ENCODE measurements at places on chromosomes 1 and 21. TPM values are rescaled to one million over a fixed set of nuclear protein-coding genes. Genes with fewer than 3 reads are reported as not detected.
A peak's percentile ranks its signal among the peaks of the same experiment; 100 is the strongest.

GRCh38 chr1:64549464-64550239 is 79.7 kb downstream of the CACHD1 start:
- DNase-seq: no peak

DNA sequence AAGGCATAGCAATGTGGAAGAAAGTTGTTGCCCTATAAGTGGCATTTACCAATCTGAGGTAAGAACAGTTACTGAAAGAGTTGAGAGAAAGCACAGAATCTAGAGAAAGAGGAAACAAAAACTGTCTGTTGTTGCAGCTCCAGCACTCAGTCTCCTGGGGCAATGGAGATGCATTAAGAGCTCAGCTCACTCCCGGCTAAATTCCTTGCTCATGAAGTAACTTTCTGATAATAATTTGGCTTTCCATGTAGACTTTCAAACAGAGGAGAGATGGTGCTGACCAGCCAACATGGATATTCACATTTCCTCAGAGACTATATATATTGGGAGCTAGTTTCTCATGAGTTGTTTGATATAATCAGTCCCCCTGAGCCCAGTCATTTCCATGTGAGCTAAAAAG is 135.3 kb downstream of the GDAP2 start:
- no peak for DNase-seq

DNA sequence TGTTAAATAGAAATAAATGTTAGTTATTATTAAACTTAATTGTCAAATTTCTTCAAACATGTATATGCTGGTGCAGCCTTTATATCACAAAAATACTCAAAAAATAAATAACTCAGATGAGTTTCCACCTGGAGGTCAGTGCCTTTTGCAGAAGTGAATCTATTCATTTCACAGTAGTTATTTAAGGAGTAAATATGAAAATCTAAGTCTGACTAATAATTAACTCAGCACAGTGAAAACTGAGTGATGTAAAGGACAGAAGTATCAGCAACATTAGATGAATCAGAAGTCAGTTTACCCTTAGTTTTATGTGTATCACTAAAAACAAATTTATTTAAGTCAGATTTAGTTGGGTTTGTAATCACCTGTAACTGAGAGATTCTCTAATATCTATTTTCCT is 2135.4 kb downstream of the MRPL39 start:
- no peak for DNase-seq

- DNase-seq: no peak
Observed at GRCh38 chr1:56908619-56909221, 54.1 kb downstream of the C8A start.

- DNase-seq: no peak
Observed at GRCh38 chr1:42745851-42746250, 5.8 kb upstream of the CLDN19 start.

- no peak for DNase-seq
Observed at GRCh38 chr1:198531891-198532290, 8.6 kb downstream of the ATP6V1G3 start.

GRCh38 chr21:46562964-46563607 is 41.8 kb downstream of the S100B start:
- no peak for DNase-seq

GRCh38 chr1:34776911-34777310 is 4.1 kb upstream of the GJB3 start:
- DNase-seq: no peak

DNA sequence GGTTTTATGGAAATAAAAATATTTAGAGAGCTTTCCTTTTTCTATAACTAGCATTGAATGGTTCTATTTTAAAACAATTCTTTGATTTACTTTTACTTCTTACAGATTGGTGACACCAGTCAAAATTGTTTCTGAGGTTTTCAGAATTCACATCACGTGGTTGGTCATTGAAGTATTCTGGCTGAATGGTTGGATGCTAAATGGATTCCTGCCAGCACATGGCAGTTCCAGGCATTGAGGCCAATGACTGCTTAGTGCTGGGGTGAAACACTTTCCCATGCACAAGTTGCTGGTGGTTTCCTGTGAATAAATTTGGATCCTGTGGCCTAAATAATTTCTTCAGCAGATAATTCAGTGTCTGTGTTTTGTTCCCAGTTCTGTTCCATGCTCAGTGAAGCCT is 20.6 kb downstream of the NCAM2 start:
- DNase-seq: no peak

DNA sequence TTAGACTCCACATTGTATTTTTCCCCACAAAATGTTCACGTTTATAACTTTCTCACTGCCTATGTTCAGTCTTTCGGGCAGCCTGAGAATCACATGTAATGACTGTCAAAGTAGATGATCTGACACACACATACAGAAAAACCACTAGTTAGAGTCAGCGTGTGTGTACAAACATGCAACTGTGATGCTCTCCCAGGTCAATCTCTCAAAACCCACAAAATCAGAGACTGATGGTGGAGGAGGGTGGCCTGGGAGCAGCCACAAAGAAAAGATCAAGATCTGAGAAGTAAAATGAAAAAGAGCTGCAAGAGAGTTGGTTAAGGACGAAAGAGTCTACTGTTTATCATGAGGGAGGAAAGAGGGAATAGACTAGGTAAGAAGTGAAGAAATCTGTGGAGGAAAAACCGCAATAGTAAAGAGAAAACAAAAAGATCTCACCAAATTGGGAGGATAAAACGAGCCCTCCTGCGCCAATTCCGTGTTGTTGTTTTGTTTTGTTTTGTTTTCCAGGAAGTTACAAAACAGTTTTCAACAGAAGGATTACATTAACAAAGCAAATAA is 2.3 kb downstream of the EGLN1 start:
- no peak for DNase-seq

DNA sequence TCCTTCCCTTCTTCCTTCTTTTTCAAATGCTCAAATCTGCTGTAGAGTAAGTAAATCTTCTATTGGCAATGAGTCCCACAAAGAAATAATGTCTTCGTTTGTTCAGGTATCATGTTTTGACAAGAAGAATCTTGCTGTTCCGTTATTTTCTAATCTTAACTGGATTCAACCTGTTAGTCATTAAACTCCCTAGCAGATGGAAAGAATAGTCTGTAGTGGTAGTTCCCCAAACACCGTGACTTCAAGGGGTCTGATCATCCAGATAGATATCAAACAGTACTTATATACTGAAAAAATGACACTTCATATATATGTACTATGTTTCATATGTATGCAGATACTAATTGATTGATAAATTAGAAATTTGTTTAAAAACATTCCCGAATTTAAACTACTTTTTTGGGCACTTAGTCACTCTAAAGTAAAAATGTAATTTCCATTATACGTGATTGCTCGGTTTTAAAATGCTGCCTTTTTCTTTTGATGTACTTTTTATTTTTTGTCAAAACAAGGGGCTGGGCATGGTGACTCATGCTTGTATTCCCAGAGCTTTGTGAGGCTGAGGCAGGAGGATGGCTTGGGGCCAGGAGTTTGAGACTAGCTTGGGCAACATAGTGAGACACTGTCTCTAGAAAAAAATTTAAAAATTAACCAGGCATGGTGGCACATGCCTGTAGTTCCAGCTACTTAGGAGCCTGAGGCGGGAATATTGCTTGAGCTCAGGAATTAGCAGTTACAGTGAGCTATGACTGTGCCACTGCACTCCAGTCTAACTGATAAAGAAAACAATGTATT is 335.7 kb upstream of the SNX7 start:
- no peak for DNase-seq

DNA sequence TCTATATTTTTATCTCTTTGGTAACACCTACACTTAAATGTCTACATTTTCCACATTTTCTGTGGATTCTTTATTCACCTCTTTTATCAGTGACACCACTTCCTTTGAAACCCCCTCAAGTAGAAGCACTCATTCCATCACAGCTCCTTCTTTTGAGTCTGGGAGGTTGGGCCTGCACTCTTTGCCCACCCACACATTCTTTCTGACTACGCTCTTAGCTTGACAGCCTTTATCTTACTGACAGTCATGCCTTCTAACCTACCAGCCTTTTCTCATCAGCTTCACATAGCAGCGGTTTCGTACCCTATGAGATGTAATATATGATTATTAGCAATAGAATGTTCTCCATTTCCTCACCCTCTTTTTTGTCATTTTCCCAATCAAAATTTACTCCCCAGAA is 151.9 kb downstream of the TNFSF18 start:
- no peak for DNase-seq

DNA sequence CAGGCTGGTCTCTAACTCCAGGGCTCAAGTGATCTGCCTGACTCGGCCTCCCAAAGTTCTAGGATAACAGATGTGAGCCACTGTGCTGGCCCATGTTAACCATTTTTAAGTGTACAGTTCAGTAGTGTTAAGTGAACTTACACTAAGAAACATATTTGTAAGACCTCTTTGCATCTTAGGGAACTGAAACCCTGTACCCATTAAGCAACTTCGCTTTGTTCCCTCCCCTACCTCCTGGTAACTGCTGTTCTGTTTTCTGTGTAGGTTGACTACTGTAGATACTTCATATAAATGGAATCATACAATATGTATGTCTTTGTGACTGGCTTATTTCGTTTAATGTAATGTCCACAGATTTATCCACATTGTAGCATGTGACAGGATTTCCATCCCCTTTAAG is 11.0 kb downstream of the NUDC start:
- no peak for DNase-seq

DNA sequence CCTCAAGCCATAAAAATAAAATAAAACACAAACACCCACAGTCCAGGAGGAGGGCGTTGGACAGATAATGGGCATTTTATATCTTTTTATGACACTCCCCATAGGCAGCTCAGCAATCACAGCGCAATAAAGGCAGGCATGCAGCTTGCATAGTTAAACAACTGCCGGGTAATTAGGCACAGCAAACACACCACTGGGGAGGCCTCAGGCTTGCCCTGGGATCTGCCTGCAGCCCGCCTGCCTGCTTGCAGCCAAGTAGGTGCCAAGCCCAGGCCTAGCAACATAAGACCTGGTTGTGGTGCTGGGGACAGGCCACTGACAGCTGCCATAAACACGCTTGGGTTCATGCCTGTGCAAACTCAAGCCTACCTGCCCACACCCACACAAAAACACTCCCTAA is 54.2 kb downstream of the DMAP1 start:
- no peak for DNase-seq

GRCh38 chr1:172326136-172326535 is 94.3 kb upstream of the C1orf105 start:
- DNase-seq: no peak

GRCh38 chr1:201503397-201504176 is 3.3 kb downstream of the CSRP1 start:
- peak; percentile 76 for DNase-seq

- DNase-seq: no peak
Observed at GRCh38 chr21:35053356-35054096, 4.4 kb upstream of the RUNX1 start.

- DNase-seq: peak; percentile 69
Observed at GRCh38 chr1:13813398-13814012, 113.5 kb downstream of the PRDM2 start.

DNA sequence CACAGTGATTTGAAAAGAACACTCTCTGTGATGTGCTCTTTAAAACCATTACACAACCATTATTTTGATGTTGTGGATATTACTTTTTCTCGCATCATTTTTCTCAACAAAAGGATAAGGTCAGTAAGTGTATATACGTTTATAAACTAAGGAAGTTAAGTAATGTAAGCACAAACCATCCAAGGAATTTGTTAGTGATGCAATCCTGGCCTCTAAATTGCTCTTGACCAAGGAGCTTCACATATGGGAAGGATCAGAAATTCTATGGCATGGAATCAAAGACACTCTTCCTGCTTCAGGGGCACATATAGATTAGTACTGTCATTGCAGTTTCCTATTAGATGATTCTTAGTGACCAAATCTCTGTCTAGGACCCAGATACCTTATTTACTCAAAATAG is 3.6 kb upstream of the PPP2R5A start:
- no peak for DNase-seq

- DNase-seq: no peak
Observed at GRCh38 chr1:183670169-183670568, 17.1 kb upstream of the APOBEC4 start.

DNA sequence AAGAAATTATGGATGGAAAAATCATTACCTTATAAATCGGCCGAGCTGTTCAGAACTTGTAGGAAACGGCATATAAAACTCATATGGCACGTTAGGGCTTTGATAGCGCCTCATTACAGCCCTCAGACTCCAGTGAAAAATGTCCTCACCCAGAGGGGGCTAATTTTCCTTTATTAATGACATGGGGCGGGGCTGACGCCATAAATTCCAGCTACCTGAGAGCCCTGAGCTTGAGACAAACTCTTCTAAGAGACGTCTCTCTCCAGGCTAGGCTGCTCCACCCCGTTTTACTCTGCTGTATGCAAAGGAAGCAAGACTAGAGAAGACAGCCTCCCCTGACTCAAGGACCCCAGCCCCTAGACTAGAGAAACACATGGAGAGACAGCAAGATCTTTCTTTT is 149.4 kb downstream of the TRABD2B start:
- DNase-seq: no peak

DNA sequence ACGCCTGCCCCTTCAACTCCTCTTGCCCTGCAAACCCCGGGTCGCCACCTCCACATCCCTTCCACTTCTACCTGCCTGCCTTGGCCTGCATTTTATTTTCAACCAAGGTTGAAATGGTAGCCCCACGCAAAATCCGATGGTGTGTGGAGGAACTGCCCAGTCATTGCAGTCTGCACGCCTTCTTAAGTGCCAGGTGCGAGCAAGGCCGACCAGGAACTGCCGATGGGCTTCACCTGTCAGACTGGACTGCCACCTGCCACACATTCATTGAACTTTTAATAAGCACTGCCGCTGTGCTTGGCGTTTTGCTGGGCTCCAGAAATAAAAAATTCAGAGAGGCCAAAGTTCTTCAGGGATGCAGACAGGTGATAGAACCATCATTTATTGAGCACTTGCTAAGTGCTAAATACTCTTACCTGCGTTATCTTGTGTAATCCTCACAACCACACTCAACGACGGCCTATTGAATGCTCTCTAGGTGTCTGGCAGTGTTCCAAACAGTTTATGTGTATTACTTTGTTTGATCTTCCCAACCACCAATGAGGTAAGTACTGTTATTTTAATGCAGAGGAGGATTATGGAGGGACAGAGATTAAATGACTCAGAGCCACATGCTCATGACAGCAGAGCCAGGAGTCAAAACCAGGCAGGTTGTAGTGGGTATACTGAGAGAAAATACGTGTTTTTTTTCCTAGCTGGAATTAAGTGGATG is 36.2 kb downstream of the CACHD1 start:
- no peak for DNase-seq

- DNase-seq: no peak
Observed at GRCh38 chr1:182196897-182197870, 135.7 kb upstream of the ZNF648 start.

KRTAP10-5 gene
- total RNA-seq: not detected

GPR161 gene
- total RNA-seq: 34.6 TPM

GSTM1 gene
- 48.8 TPM for total RNA-seq

DEDD gene
- 44.4 TPM for total RNA-seq

WNT2B gene
- total RNA-seq: 165 TPM

SLC9C2 gene
- total RNA-seq: 0.93 TPM

JAM2 gene
- 4.8 TPM for total RNA-seq

PDE4B gene
- total RNA-seq: 21.0 TPM

B3GALT5 gene
- 6.4 TPM for total RNA-seq

FCER1A gene
- total RNA-seq: not detected

CDKN2C gene
- 0.63 TPM for total RNA-seq

AZIN2 gene
- total RNA-seq: 14.4 TPM

OR2T34 gene
- total RNA-seq: not detected

TMEM63A gene
- total RNA-seq: 75.7 TPM

GBP5 gene
- total RNA-seq: not detected

Data from mesothelial cell of epicardium (in vitro differentiated cells).